ENCODE measurements at places on chromosomes 16 and 17.

- no peak for DNase-seq
Measured at GRCh38 chr17:35189291-35189690, 4.9 kb downstream of the SLC35G3 start.

- DNase-seq: no peak
Measured at GRCh38 chr17:66507103-66507923, 204.9 kb downstream of the PRKCA start.

GRCh38 chr16:54891346-54891745, 39.3 kb upstream of the IRX5 start:
- DNase-seq: no peak

GRCh38 chr16:7303660-7304200, 28.9 kb upstream of the RBFOX1 start:
- no peak for DNase-seq

DNA sequence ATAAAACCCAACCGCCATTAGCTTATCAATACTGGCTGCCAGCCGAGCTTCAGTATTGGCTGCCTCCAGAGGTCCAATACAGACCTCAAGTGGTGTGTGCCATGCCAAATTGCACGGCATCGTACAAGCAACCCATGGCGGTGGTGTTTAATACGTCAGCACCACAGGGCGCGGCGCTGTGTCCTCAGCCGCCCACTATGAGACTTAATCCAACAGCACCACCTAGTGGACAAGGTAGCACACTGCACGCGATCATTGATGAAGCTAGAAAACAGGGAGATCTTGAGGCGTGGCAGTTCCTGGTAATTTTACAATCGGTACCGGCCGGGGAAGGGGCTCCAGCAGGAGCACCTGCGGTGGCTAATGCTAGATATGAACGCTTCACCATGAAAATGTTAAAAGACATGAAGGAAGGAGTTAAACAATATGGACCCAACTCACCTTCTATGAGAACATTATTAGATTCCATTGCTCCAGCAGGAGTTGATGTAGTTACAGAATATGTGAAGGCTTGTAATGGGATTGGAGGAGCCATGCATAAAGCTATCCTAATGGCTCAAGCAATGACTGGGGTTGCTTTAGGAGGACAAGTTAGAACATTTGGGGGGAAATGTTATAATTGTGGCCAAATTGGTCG, 15.4 kb downstream of the FLYWCH1 start:
- peak; percentile 91 for DNase-seq

- DNase-seq: peak; percentile 89
Measured at GRCh38 chr17:19378416-19379360, at the start of gene MAPK7. TSS of gene MAPK7 (plus strand) at chr17:19378498. CDS start at chr17:19378901, 403 bp downstream.

DNA sequence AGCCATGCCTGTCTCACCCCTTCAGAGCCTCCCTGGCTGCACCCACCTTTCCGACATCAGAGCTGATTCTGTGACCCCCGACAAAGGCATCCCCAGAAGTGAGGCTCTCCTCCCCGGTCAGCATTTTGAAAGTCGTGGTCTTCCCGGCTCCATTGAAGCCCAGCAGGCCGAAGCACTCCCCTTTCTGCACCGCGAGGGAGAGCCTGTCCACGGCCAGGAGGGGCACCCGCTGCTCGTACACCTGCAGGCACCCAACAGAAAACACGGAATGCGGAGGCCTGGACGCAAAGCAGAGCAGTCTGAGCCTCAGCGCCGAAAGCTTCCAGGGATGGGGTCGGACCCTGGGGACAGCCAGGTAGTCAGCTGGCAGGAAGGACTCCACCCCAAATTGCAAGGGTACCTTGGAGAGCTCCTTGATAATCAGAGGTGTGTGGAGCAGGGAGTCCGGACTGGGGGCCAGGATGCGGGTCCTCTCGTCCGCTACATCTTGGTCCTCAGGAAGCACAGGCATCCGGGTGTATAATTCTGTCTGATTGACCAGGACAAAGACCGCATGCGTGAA, 13.1 kb upstream of the RNPS1 start:
- DNase-seq: no peak

GRCh38 chr17:60738287-60738686, 60.6 kb downstream of the BCAS3 start:
- no peak for DNase-seq

DNA sequence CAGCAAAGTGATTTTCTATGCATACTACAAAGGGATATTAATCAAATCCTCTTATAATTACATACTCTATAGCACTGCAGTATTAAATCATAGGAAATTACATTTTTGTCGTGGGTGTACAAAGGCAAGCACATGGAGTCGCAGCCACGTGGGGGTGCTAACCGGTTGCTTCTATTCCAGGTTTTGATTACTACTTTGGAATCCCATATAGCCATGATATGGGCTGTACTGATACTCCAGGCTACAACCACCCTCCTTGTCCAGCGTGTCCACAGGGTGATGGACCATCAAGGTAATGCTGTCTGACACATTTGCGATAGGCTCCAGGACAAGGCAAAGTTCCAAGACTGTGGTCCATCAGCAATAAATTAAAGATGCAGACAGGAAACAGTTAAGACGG, 60.1 kb downstream of the ARSG start:
- DNase-seq: no peak

- no peak for DNase-seq
Measured at GRCh38 chr16:1667271-1667670, 10.8 kb upstream of the JPT2 start.

DNA sequence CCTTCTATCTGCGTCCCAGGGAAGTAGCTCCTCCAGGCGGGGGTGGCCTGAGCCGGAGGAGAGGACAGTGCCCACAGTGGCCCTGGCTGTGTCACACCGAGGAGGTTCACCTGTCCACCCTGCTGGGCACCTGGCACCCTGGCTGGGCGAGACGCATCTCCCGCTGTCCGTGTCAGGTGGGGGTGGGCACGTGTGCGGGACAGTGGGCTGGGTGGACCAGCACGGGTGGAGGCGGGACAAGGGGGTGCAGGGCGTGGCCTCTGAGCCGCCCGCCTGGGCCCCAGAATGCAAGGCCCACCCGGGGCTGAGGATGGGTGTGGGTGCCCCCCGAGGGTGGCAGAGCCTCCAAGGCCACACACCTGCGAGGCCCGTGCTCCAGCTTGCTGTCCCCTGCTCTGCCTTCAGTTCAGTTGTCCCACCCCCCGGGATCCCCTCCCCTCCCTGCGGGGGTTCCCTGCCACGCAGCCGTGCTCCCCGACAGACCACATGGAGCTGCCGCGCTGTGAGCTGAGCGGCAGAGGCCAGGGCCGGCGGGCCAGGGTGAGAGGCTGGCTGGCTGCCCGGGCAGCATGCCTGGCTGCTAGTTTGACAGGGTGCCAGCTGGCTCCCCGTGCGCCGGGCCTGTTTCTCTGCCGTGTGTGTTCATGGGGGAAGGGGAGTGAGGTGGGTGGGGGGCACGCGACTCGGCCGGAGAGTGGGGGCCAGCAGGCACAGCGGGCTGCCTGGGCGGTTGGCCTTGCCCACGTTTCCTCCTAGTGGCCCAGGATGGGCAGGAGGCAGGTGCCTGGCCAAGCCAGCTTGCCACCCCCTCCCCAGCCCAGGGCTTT, 33.9 kb downstream of the BAHCC1 start:
- no peak for DNase-seq

GRCh38 chr16:50743581-50744225, 1.8 kb downstream of the CYLD start:
- DNase-seq: no peak

GRCh38 chr16:630815-631405, at the start of gene WFIKKN1:
TSS of gene WFIKKN1 (plus strand) at chr16:630985. CDS start at chr16:631254, 269 bp downstream.
- DNase-seq: no peak

DNA sequence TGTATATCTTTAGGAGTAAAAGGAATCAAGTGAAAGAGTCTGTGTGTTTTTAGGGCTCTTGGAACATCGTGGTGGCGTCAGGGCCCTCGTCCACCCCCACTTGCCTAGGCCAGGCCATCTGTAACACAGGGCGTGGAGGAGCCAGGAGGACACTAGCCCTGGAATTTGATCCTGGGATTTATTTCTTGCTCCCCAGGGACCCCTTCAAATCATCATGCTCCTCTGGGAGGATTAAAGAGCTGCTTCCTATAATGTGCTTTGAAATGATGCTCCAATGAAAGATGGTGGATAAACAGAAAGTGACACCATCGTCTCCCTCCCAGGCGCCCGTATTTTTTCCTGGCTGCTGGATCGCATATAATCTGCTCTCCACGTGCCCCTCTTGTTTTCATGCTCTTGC, 113.3 kb downstream of the AATF start:
- no peak for DNase-seq

GRCh38 chr16:11408216-11408615, 63.0 kb downstream of the RMI2 start:
- no peak for DNase-seq

- no peak for DNase-seq
Measured at GRCh38 chr17:31530391-31530985, 139.0 kb downstream of the RAB11FIP4 start.

- no peak for DNase-seq
Measured at GRCh38 chr16:73847090-73847489, 449.5 kb upstream of the PSMD7 start.

GRCh38 chr17:42317266-42317845, 29.1 kb downstream of the STAT5A start:
- DNase-seq: no peak

GRCh38 chr16:21283521-21284289, 5.6 kb upstream of the CRYM start:
- no peak for DNase-seq

DNA sequence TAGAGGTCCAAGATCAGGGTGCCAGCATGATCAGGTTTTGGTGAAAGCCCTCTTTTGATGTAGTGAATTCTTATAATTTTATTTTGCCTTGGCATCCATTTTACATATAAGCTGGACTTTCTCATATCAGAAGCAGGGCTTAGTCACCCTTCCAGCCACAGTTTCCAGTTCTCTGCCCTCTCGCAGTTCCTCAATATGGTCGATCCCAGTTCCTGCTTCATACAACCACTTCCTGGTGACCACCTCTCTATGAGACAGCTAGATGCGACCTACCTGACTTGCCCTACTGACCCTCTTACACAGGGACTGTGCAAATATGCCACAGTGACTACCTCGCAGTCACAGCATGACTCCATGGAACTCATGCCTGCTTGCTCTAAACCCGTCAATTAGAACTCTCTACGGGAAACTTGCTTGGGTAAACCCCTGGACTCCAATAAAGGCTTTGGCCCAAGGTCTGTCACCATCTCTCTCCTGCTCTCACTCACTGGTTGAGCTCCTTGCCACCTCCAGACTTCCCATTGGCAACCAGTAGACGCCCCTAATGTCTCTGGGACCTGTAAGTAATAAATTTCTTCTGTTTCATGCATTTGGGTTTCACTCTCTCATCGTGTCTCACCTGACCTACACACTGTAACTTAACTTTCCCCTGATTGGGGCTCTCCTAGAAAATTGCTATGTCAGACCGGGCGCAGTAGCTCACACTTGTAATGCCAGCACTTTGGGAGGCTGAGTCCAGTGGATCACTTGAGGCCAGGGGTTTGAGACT, 21.4 kb downstream of the CD300LG start:
- no peak for DNase-seq

GRCh38 chr17:58710948-58711552, 18.6 kb downstream of the RAD51C start:
- no peak for DNase-seq

GRCh38 chr17:60145006-60145935, 4.5 kb upstream of the CA4 start:
- no peak for DNase-seq

DNA sequence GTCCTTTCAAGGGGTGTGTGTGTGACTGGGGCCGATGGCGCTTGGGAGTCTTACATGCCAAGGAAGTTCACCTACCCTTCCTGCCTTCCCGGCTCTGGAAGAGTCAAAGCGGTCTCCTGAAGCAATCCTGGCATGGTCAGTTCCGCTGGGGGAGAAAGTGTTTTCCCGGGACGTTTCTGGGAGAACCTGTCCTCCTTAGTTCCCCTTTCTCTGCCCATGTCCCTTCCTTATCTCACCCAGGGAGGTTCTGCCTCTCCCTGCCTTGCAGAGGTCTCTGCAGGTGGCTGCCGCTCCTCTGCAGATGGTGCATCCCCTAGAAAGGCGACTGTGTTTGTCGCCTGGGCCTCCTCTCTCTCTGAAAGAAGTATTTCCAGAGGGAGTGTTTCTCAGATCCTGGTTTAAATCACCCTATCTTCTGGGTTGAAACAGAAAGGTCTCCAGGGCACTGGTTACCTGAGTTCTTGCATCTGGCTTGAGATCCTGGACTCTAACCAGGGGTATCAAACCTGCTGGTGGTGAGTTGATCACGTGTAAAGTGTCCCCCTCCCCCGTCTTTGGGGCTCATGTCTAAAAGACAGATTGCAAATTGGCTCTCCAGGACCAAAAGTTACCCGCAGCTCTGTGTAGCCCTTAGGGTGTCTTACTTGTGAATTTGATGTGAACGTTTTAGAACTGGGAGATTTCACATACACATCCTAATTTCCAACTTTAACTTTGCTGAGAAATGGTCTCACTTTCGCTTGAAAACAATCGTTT, 1.9 kb downstream of the PRKCB start:
- no peak for DNase-seq

DNA sequence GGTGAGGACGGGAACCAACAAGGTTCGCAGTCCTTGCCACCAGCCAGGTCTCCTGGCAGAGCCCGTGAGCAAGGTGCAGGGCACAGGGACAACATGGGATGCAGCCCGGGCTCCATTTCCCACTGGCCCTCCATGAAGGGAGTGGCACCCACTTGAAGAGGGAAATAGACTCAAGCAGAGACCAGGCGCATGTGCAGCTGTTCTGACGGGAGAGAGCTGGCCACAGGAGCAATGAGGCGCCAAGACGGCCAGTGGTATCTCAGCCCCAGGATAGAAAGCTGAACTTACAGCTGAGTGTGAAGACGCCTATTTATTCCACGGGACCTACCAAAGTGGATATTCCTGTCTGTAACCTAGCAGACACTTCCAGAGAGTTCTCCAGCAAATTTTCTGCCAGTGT, 8.2 kb upstream of the FOXJ1 start:
- no peak for DNase-seq

DNA sequence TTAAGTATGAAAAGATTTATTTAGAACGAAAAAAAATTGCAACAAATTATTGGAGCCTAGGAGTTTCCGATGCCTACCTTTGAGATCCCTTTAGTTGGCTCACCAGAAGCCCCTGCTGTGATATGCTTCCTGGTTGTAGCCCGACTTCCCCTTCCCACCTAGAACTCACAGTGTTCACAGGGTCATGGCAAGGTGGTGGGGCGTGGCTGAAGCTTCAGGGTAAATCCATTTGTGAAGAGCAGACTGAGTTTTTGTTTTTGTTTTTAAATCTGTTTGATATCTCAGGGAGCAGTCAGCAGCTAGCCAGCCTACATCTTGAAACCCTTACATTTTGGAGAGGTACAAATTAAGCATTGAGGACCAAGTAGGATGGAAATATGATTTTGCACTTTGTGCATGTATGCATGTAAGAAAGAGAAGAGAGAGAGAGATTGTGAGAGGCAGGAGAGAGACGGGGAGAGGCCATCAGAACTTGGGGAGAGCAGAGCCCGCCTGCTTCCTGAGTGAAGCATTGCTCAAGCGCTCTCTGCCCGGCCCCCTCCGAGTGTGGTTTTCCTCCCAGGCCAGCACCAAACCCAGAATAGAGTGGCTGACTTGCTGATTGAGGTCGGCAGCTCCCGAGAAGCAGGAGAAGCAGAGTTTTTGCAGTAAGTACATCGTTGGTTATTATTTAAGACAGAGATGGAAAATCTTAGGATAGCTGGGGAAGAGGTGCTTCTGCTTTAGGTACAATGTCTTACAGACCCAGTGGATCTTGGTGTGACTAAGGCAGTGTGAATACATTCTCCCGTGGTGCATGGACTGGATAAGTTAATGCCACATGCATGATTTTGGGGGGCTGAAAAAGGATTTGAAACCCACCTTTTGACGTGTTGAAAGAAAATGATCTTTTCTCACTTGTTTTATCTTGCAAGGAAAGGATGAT, 64.2 kb downstream of the SPECC1 start:
- no peak for DNase-seq
